ENCODE measurements at places on chromosomes 16 and 17. TPM values are rescaled to one million over a fixed set of nuclear protein-coding genes. Genes with fewer than 3 reads are reported as not detected.

DNA sequence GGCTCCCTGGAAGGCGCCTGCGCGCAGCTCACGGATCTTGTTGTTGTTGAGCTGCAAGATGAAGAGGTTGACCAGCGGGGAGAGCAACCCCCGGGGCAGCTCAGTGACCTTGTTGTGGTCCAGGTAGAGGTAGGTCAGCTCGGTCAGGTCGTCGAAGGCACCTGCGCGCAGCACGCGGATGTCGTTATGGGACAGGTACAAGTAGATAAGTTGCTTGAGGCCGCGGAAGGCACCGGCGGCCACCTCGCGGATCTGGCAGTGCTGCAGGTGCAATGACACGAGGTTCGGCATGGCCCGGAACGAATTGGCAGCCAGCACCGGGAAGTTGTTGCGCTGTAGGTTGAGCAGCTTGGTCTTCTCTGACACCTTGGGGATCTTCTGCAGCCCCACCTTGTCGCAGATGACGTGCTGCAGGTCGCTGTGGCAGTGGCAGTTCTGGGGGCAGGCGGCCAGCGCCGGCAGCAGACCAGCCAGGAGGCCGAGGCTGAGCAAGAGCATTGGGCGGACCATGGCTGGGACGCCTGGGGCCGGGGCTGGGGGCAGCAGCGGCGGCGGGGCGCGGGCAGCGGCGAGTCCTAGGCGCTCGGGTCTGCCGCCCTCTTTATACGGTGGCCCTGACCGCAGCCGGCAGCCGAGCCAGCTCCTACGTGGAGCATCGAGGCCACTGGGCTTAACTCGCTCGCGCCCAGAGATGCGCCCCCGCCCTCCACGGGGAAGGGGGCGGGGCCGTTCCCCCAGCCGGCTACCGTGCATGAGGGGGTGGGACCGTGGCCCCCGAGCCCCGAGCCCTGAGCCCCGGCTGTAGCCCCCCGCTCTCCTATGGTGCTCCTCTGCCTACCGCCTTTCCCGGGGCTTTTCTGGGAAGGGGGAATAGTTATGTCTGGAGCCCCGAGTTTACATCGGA, at the start of gene CHAD:
CHAD (minus strand) TSS at position 577 of the 904 bp plus-strand sequence; CDS start at position 510, 67 bp downstream.
- no peak within 1 kb of the TSS for H3K4me3 ChIP-seq
- H3K27me3 ChIP-seq = peaks cover 17% of the 10 kb centered on the region
- peaks cover 7% of the 10 kb centered on the region for H3K4me1 ChIP-seq
- no peak within 1 kb of the TSS for H3K27ac ChIP-seq
- H3K36me3 ChIP-seq = peaks cover 13% of the 10 kb centered on the region

DNA sequence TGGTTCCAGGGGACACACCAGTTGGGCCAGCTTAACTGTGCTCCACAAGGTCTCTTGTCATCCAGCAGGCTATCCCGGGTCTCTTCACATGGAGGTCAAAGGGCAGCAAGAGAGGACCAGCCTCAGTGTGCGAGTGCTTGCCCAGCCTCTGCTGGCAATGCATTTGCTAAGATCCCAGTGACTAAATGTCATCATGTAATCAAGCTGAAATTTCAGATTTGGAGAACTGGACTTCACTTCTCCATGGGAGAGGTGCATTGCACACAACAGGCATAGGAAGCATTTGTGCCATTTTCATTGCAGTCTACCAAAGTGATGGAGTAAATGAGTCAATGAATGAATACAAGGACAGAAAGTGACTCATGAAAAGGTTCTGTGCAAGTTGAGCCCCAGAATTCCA, 51.2 kb upstream of the KDM8 start:
- no peak overlapping the region for H3K27ac ChIP-seq
- no peaks in the 10 kb centered on the region for H3K27me3 ChIP-seq
- H3K36me3 ChIP-seq = no peaks in the 10 kb centered on the region
- H3K4me1 ChIP-seq = 0 out of 2 replicates have a peak, but pooled peaks cover 4% of the 10 kb centered on the region

DNA sequence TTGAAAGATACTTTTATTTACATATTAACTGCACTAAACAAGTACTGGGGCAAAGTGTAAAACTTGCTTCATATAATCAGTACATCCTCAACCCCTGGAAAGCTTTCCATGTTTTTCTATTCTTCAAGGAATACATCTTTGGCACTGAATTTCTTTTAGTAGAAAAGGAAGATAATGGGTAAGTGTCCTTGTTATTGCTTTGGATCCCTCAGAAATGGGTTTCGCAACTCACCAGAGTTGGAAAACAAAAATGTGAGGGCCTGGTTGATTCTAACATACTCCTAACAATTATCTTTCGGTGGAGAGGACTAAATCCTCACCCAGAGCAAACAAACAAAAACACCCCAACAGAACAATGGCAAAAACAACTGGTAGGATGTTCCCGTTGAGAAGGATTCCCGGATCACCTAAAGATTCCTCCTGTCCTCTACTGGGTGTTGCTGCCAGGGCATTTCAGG, 120.4 kb downstream of the PARN start:
- no peak overlapping the region for H3K27ac ChIP-seq
- H3K4me3 ChIP-seq = no peak overlapping the region
- peaks cover 37% of the 10 kb centered on the region for H3K4me1 ChIP-seq
- H3K27me3 ChIP-seq = no peaks in the 10 kb centered on the region
- no peaks in the 10 kb centered on the region for H3K36me3 ChIP-seq

- H3K4me3 ChIP-seq = no peak overlapping the region
- 0 out of 2 replicates have a peak, but pooled peaks cover 4% of the 10 kb centered on the region for H3K27me3 ChIP-seq
- H3K4me1 ChIP-seq = peaks cover 10% of the 10 kb centered on the region
Observed at GRCh38 chr16:85988723-85989313, 89.9 kb downstream of the IRF8 start.

GRCh38 chr16:58346831-58347371, 45.4 kb upstream of the GINS3 start:
- H3K27me3 ChIP-seq = peaks cover 37% of the 10 kb centered on the region
- H3K36me3 ChIP-seq = no peaks in the 10 kb centered on the region
- no peaks in the 10 kb centered on the region for H3K4me1 ChIP-seq
- no peak for DNase-seq
- H3K27ac ChIP-seq = no peak overlapping the region
- no peak overlapping the region for H3K4me3 ChIP-seq

CHD3 gene
- total RNA-seq = 101 TPM

AANAT gene
- not detected for total RNA-seq

Data from SJSA1 (cell line).